GM13976 (cell line): ENCODE measurements at places on chromosomes 16 and 17.

DNA sequence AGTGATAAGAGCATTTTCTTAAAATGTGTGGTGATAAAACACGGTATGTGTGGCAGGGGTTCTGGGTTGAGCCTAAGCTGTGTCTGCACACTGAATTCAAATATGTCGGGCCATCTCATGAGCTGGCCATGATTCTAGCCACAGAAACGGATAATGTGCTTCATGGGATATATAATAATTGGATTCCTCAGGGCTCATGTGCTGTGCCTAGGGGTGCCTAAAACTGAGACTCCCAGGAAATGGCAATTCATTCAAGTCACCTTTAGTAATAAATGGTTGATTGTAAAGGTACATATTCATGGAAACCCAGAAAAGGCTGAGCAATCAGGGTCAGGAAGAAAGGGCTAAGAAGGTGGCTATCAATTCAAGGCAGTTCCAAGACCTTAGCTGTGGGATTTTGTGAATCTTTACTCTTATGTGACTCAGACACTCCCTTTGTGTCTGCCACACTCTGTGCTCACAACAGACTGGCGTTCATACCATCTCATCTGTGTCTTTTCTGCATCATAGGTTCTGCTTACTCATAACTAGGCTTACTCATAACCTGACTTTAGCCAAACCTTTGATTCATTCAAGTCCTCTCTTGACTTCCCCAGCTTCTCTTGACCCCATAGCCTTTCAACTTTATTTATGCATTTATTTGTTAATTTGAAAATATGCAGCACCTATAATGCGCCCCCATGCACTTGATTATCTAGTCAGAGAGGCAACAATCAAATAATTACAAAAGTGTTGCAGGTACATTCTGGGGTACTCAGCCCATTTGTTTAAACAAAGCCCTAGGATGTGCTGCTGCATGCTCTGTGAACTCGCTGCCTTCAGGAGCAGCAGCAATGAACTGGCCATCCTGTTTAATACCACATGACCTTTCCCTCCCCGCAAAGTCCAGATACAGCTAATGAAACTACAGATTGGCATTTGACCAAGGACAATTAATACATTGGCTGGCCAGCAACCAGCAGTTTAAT, 28.4 kb upstream of the MED13 start:
- peak; percentile 77 for DNase-seq

DNA sequence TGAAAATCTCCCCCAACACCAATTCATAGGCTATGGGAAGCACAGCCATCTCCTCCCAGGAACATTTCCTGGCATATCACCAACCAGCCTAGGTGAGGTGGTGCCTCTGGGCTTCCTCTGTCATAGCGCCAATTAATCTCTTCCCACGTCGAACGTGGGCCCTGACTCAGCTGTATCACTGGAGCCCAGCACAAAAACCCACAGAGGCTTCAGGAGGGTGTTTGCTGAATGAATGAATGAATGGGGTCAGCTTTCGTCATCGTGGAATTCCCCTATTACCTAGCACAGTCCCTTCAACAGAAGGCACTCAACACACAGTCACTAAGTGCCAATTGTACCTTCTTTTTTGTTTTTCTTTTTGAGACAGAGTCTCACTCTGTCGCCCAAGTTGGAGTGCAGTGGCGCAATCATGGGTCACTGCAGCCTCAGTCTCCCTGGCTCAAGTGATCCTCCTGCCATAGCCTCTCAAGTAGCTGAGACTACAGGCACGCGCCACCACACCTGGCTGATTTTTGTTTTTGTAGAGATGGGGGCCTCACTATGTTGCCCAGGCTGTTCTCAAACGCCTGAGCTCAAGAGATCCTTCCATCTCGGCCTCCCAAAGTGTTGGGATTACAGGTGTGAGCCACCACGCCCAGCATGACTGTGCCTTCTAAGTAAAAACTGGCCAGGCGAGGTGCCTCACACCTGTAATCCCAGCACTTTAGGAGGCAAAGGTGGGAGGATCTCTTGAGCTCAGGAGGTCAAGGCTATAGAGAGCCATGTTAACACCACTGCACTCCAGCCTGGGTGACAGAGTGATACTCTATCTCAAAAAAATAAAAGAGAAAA, 4.1 kb downstream of the ZNF688 start:
- DNase-seq: no peak

DNA sequence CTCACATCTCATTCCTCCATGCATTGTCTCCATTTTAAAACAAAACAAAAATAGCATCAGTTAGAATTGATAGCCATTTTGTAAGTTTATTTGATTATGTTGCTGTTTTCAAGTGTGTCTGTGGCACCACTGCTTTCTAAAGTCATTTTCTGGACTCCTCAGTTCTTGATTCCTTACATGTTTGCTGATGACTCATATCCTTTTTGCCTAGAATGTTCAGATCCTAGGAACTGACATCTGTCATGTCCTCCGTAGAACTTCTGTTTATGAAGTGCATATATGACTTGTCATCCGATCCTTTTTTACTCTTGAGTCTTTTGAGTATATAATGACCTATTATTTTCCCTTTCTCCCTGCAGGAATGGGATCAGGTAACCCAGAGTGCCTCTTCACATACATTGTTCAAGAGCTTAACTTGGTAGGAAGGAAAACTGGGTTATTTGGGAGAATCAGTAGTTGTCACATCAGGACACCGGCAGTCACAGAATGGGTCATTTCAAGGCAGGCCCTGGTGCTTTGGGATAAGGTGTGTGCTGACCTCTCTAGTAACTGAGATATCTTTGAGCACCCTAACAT, 69.2 kb downstream of the MAP2K4 start:
- no peak for DNase-seq

DNA sequence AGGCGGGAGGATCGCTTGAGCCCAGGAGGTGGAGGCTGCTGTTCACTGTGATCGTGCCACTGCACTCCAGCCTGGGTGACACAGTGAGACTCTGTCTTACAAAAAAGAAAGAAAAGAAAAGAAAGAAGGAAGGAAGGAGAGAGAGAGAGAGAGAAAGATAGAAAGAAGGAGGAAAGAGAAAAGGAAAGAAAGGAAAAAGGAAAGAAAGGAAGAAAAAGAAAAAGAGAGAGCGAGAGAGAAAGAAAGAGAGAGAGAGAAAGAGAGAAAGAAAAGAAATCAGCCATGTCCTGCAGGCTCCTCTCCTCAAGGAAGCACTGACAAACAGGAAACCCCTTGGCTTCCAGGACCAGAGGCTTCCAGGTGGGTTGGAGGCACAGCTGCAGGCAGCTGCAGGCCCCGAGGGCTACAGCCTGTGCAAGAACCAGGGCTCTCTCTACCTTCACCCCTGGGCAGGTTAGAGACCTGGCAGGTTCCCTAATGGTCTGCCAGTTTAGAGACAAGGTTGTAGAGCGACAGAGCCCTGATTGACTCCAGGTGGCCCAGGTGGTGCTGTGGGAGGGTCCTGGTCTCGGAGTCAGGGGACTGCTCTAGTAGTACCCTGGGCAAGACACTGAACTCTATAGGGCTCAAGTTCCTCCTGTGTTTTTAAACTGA, 53.8 kb downstream of the PECAM1 start:
- no peak for DNase-seq

- DNase-seq: peak; percentile 22
Measured at GRCh38 chr16:22898874-22899348, 84.9 kb downstream of the HS3ST2 start.

GRCh38 chr16:55502801-55503366, 6.0 kb upstream of the LPCAT2 start:
- peak; percentile 7 for DNase-seq

DNA sequence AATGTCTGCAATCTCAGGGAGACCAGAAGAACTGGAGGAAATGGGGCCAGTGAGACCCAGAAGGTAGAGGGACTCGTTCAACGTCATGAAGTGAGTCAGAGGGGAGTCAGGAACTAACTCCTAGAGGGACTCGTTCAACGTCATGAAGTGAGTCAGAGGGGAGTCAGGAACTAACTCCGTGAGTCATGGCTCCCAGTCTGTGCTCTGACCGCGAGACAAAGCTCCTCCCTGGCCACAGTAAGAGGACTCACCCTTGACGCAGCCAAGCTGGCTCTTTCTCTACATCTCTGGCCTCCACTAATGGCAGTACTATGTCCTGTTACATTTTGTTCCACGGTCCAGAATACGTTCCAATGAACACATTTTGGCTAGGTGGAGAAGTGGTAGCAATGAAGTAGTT, 902.5 kb downstream of the KCNJ2 start:
- no peak for DNase-seq

- no peak for DNase-seq
Measured at GRCh38 chr17:8332688-8333087, 7.0 kb upstream of the ODF4 start.

DNA sequence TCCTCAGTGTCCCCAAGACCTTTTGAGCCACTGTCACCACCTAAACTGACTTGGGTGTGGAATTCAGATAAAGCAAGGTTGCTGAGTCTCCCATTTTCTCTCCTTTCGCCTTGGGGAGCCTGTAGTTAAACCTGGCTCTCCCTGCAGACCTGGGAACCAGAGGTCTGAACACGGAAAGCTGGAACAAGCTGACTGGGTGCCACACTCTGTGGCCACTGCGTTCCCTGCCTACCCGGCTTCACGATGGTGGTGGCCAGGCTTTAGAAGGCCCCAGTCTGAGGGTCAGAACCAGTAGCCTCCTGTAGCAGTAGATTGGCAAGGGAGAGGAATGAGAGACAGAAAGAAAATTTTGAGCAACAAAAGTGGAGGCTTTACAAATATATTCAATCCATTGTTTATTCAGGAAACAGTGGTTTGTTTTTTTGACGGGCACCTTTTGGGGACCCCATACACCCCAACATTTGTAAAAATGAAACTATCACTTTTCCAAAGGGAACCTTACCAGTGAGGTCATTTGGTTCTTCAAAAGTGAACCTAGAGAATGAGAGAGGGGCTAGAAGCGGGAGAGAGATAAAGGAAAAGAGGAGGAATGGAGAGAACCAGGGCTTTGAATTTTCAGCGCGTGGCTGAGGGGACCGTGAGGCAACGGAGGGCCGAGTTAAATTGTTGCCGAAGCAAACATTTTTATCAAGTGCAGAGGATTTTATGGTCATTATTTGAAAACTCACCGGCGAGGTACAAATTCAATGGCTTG, 1.8 kb upstream of the HOXB8 start:
- no peak for DNase-seq

DNA sequence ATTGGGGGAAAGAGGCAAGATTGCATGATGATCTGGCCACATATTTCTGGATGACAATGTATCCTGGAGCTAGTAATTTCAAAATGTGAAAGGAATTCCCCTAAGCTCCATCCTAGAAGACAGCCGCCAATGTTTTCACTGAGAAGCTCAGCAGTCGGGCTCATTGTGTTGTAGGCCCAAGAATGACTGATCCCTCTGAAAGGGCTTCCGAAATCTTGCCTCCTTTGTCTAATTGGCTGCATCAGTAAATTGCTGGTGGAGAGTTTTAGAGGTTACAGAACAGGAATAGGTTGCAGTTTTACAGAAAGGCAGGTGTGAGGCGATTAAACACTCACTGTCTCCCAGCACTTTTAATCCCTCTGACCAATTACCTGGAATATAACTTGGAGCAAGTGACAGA, 464.1 kb upstream of the SALL1 start:
- no peak for DNase-seq
